ENCODE measurements at places on chromosomes 16 and 17. TPM values are rescaled to one million over a fixed set of nuclear protein-coding genes. Genes with fewer than 3 reads are reported as not detected.

Gene CACNA1H
- total RNA-seq, result 0.66 TPM

Gene CLEC18B
- not detected for total RNA-seq

Gene HEATR9
- not detected for total RNA-seq

Gene SDR42E2
- under 0.01 TPM for total RNA-seq

Gene MT2A
- total RNA-seq, result 68.9 TPM

Gene DLX3
- not detected for total RNA-seq

Gene RPH3AL
- 3.1 TPM for total RNA-seq

Gene LIG3
- 50.4 TPM for total RNA-seq

Gene EVI2A
- total RNA-seq, result 1.9 TPM

Gene KRT14
- 1.0 TPM for total RNA-seq
